ENCODE measurements at places on chromosomes 11 and 22. TPM values are rescaled to one million over a fixed set of nuclear protein-coding genes. Genes with fewer than 3 reads are reported as not detected.

BRD1 gene
- total RNA-seq = 48.4 TPM

PHF21B gene
- not detected for total RNA-seq

OR8G5 gene
- total RNA-seq = not detected

TEAD1 gene
- 41.1 TPM for total RNA-seq

DNA sequence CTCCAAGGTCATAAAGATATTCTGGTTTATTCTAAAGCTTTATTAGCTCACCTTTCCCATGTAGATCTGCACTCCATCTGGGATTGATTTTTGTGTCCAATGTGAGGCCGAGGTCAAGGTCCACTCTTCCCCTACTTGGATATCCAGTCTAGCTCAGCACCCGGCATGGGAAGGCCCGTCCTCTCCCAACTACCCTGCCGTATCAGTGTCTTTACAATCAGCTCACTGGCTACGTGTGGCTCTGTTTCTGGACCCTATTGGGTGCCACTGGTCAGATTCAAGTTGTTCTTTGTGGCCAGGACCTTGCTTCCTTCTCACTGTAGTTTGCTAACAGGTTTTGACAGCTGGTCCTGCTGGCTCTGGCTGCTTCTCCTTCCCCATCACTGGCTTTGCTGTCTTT lies 30.9 kb downstream of the KCNQ1OT1 start:
- no peak for DNase-seq

- DNase-seq = no peak
Observed at GRCh38 chr11:117055469-117055868, 42.8 kb downstream of the SIK3 start.
